Foreskin keratinocyte (primary cell): ENCODE measurements at places on chromosomes 12 and 14. TPM values are rescaled to one million over a fixed set of nuclear protein-coding genes. Genes with fewer than 3 reads are reported as not detected.

PLCZ1 gene
- total RNA-seq, result not detected in 2 replicates

LYZ gene
- not detected in 2 replicates for total RNA-seq

SLIRP gene
- 240 and 247 TPM in 2 replicates for total RNA-seq

HELB gene
- 2.5 and 3.5 TPM in 2 replicates for total RNA-seq

FOXM1 gene
- total RNA-seq, result 70.0 and 91.0 TPM in 2 replicates
